ENCODE measurements at places on chromosomes 7 and 10. TPM values are rescaled to one million over a fixed set of nuclear protein-coding genes. Genes with fewer than 3 reads are reported as not detected.

GRCh38 chr7:133980804-133981203 is 146.3 kb upstream of the LRGUK start:
- no peak for DNase-seq

- no peak for DNase-seq
These were observed 251.7 kb upstream of the PITRM1 start for GRCh38 chr10:3424111-3424851.

DNA sequence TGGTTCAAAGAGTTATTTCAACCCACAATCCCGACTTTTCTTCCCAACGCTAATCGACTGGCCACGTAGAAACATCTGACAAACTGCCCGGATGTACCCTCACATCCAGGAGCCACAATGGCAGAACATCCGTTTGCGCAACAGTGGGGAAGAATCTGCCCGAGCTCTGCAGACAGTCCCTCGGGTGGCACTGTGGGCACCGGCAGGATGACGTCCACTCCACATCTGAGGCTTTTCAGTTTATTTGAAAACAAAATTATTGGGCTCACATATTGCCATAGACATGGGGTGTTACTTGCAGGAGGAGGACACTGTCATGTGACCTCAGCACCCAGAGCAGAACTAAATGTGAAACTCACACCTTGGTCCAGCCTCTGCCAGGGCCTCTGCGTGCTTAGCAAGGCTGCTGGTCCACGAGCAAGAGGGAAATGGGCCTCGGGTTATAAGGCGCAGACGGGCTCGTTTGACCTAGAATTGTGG is 84.1 kb downstream of the MKI67 start:
- no peak for DNase-seq

TAS2R3 gene
- total RNA-seq = 1.2 TPM

SYT15 gene
- 0.82 TPM for total RNA-seq

Measured in frontal cortex (tissue), 4 donors.